Kidney glomerular epithelial cell (primary cell): ENCODE measurements at places on chromosomes 13 and 19.

- no peak for DNase-seq
Observed at GRCh38 chr13:110286833-110287819, 19.8 kb downstream of the COL4A1 start.

DNA sequence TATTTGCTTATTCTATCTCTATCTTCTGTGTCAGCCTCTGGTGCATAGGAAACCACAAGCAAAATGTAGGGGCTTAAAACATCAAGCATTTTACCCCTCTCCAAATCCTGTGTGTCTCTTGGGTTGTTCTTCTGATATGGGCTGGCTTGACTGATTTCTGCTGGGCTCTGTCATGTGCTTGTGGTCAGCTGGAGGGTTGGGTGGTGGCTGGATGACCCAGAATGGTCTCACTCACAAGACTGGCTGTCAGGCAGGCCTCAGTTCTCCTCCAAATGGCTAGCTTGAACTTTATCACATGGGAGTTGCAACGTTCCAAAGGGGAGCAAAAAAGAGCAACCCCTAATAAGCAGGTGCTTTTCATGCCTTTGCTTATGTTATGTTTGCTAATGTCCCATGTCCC lies 9.6 kb upstream of the LYPD5 start:
- DNase-seq = no peak

GRCh38 chr19:6828698-6829633 lies 56.5 kb downstream of the VAV1 start:
- no peak for DNase-seq

DNA sequence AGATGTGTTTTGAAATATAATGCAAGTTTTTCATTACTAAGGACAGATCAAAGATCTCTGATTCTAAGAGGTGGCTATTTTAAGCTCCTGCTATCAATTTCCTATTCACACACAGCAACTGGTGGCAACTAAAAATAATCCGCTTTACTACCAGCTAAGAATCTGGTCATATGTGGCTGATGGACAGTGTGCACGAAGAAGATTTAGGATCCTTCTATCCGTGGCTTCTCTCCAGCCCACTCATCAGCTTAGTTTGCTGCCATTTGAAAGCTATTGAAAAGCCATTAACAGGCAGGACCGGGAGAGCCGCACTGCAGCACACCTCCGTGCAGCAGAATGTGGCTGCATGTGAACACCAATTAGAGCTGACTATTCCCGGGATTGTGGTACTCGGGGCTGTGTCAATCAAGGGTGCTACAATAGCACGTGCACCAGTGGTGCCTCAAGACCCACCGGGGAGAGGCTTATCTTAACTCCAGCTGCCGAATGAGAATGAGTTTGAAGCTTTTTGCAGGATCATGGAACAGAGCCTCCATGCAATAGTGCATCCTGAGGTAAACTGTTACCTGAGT lies at the start of gene MYO16:
MYO16 (plus strand) TSS at position 431 of the 572 bp plus-strand sequence. CDS start 234 bp downstream, outside the sequence.
- DNase-seq = no peak

- DNase-seq = no peak
Observed at GRCh38 chr13:62473190-62473943, 1057.7 kb upstream of the PCDH20 start.
